ENCODE measurements at places on chromosomes 6 and 20.
A peak's percentile ranks its signal among the peaks of the same experiment; 100 is the strongest.

DNA sequence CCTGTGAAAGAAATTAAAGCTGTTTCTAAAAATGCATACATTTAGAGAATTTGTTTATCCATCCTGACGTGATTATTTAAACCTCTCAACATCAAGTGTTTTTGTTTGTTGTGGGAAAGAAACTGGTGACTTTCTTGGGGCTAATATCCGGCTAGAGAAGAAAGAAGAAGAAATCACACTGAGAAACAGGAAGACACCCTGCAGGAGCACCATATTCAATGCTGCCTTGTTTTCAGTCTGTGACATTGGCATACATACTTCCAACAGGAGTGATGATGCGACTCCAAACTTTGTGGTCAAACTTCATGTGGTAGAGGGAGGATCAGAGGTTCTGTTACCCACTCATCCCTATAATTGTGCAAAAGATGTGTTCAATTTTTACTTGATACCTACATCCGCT is 997.6 kb upstream of the CITED2 start:
- no peak for DNase-seq

- DNase-seq = no peak
Observed at GRCh38 chr20:5000263-5001173, 792 bp downstream of the SLC23A2 start.

GRCh38 chr6:129599467-129599866 is 110.5 kb downstream of the ARHGAP18 start:
- no peak for DNase-seq

- no peak for DNase-seq
Observed at GRCh38 chr6:925656-926213, 232.8 kb upstream of the EXOC2 start.

DNA sequence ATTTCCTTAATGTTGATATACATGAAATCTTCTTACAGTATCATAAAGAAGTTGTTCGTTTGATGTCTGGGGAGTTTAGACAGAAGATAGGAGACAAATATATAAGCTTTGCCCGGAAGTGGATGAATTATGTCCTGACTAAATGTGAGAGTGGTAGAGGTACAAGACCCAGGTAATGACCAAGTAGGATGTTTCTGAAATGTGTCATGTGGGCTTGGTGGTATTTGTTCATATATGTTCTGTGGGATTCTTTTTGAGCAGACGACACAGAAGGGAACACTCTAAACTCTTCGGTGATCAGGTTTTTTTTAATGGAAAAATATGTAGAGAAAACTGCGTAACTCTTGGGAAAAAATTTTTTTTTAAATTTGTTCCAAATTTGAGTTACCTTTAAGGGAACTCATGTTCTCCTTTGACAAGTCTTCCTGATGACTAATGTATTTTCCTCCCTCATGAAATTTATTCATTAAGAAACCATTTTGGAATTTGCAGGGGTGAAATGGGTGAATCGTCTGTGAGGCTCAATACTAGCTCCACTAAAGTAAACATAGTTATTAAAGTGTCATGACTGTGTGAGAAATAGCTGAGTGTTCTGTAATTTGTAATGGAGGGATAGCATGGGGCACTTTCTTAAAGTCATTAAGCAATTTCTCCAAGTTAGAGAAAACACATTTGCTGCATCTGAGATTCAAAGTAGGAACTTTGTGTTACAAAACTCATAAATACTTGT is 100.6 kb downstream of the MAP3K4 start:
- DNase-seq = peak; percentile 29

DNA sequence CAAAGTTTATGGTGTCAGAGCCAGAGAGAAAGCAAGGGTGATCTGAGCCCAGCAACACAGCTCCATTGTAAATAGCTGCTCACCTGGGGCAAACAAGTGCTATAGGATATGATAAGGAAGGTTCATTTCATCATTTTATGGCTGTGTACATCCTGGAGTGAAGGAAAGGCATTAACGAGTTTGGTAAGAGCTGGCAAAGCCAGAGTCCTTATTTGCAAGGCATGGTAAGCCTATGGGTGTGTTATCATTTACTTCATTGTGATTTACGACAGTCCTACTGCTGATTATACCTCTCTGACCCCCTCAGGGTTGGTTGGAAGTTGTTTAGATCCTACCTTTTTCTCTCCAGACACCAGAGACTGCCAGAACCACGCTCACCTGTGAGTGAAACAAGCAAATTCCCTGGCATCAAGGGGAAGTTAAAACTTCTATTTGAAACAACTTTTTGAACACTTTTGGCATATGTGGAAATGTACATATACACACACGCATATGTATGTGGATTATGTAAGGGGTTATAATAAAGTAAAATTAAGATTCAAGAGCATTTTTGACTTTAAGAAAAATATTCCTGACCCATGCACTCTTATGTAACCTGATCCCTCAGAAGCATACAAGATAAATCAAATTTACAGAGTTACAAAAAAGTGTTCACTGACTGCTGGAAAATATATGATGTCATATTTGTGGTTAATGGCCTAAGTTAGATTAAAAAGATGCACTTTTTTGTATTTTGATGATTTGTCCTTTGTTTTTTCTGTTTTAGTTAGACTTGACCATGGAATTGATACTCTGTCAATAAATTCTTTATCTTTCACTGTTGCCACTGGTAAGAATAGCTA is 40.4 kb upstream of the EDN1 start:
- DNase-seq = no peak

- no peak for DNase-seq
Observed at GRCh38 chr6:71287926-71288227, 734 bp upstream of the OGFRL1 start.

GRCh38 chr6:1865585-1865984 is 255.9 kb downstream of the FOXC1 start:
- no peak for DNase-seq

Measured in fibroblast of skin of left biceps (primary cell).